ENCODE measurements at places on chromosomes 7 and 10.

GRCh38 chr7:826230-826917 lies 5.9 kb upstream of the SUN1 start:
- no peak for DNase-seq

- DNase-seq: no peak
These were observed 3.5 kb downstream of the DENND11 start for GRCh38 chr7:141698247-141699015.

- DNase-seq: peak; percentile 60
These were observed at the start of gene BAIAP2L1 for GRCh38 chr7:98400542-98401340. TSS of gene BAIAP2L1 (minus strand) at chr7:98401090. CDS start at chr7:98400852, 238 bp downstream.

- no peak for DNase-seq
These were observed 176.2 kb upstream of the ZMIZ1 start for GRCh38 chr10:78892338-78893176.

DNA sequence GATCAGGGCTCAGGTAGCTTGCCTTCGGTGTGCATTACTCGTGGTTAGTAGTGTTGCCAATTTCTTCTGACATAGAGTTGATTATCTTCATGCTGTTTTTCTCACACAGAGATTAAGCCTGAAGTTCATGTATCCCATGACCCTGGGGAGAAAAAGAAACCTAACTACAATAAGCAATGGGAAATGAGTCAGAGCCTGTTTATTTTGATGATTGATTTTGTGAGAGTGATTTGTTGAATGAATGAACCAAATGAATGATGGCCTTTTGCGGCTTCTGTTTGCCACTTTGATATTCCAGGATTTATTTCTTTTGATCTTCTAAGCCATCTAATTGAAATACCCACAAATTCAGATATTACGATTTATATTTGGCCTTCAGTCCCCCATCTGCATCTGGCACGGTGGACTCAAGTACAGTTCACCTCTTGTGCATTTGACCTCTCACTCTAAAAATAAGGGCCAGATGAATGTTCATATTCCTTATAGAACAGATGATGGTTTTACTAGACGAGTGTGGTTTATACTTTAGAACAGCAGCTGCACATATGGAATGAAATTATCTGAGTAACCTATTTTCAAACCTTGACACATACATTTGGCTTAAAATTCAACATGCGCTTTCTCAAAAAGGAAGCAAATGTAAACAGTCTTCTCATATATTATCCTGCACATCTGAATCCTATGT lies 110.7 kb downstream of the PLCE1 start:
- DNase-seq: no peak

DNA sequence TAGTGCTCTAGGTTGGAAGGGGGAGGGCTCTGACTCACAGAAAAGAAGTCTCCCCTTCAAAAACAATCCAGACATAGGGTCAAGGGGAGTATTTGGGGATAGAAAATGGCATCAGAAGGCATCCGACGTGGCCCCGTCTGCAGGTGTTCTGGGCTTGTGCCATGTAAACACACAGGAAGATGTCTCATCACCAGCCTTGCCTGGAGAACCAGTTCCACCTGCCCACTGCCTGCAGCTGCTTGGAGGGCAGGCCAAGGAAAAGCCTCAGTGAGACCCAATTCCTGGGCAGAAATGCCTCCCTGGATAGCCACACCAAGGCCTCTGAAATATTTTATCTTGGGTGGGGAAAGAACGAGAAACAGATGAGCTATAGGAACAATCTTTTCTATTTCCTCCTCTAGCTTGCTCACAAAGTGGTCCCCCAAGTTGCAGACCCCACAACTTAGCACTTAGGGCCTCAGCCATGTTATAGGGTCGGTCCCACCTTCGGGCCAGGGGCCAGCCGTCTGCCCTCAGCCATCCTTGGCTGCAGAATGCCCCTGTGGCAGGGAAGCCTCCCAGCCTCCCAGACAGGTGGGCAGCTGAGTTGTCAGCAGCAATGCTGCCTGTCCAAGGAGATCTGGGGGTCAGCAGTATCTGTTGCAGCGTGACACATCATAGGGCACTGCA lies 54.3 kb upstream of the ECHDC3 start:
- no peak for DNase-seq

DNA sequence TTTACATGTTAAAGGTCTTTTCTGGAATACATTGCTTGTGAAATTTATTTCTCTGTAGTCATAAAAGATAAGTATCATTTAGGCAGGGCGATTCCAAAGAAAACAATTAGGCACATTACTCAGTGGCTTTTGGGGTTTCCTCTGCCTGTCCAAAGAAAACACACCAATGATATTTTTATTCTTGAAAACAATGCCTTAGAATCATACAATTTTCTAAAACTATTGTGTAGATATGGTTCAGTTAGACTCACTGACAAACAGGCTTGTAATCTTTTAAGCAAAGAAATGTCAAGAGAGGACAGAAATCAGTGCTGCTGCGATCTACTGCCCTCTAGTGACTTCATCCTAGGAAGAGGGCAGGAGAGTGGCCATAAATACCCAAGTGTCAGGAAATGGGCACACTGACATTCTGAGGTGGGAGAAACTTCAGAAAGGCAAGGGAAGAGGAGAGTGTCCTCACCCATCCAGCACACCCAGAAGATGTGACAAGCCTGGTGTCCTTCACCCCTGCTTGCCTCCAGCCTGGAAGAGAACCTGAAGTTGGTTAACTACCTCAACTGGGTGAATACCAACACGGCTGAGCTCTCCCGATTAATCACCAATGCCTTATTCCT lies 120.5 kb downstream of the GALNT11 start:
- no peak for DNase-seq

GRCh38 chr7:111741811-111742240 lies 179.5 kb upstream of the IMMP2L start:
- DNase-seq: peak; percentile 5

GRCh38 chr10:62063795-62064472 lies 162.4 kb downstream of the ARID5B start:
- no peak for DNase-seq

DNA sequence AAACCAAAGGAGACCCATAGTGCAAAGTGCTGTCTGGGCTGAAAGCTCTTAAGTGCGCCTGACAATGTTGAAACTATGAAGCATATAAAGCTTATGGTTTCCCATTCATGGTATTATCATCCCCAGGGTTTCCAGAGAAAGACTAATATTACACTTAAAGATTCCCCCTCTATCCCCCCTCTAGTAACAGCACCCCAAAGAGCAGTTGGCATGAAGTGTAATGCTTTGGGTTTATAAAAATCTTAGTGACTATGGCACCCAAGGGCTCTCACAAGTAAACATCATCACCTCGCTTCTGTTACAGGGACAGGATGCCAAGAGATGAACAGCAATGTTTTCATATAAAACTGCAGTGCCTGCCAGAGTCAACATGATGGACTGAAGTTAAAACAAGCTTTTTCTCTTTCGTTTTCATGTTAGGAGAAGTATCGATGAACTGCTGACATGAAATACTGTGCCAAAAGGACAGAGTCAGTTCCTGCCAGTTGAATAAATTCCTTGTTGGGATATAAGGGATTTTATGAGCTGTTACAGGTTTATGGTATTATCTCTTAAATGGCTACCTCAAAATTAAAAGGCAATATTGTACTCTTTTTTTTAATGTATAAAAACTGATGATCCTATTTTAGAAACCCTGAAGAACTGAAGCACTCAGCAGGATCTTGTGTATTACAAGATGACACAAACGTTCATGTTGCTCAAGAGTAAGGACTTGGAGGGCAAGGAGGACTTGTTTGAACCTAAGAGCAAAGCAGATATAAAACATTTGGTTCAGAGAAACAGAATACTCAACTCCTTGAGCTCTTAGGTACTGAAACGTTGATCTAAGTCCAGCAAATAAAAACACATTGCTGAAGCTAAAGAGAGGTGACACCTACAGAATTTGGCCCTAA lies 203.7 kb upstream of the IMMP2L start:
- no peak for DNase-seq

DNA sequence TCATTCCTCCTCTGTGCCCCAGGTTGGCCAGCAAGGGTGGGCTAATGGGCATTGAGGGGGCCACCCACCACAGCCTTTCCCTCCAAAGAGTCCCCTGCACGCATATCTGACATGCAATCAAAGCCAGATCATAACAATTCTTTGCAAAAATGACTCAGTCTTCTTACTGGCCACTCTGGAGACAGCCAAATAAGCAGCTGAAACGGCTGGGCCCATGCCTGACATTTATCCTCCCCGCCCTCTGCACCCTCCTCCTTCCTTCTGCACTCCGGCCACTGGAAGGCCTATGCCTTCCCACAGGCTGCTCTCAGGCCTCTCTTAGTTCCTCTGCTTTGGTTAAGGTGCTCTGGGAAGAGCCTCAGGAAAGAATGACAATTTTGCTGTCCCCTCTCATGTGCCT lies 29.2 kb upstream of the NPFFR1 start:
- DNase-seq: no peak

GRCh38 chr10:31830887-31831286 lies 97.7 kb downstream of the ARHGAP12 start:
- no peak for DNase-seq

- DNase-seq: no peak
These were observed 84.6 kb downstream of the CACNB2 start for GRCh38 chr10:18224626-18225445.

DNA sequence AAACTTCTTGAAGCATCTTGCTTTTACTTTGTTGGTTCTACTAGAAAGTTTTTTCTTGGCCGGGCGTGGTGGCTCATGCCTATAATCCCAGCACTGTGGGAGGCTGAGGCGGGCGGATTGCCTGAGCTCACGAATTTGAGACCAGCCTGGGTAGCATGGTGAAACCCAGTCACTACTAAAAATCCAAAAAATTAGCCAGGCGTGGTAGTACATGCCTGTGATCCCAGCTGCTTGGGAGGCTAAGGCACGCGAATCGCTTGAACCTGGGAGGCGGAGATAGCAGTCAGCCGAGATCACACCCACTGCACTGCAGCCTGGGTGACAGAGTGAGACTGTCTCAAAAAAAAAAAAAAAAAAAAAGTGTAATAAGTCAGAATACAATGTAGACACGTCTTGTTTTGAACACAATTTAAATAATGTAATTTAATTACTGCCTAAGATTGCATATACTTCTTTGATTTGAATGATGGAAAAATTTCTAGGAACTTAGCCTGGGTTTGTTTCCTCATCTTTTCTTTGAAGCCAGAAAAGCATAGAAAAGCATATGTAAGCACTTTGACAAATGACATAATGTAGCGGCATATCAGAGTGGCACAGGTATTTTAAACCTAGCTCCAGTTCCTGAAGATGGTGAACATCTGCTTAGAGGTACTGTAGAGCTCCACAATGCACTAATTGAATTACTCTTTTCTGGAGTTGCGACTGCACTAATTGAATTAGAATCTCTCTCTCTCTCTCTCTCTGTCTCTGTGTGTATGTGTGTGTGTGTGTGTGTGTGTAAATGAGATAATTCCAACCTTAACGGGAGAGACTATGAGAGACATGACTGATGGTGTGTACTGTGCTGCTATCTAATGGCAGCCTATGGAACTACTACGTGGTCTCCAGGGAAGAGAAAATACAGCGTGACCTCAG lies 87.8 kb downstream of the BTRC start:
- DNase-seq: no peak

DNA sequence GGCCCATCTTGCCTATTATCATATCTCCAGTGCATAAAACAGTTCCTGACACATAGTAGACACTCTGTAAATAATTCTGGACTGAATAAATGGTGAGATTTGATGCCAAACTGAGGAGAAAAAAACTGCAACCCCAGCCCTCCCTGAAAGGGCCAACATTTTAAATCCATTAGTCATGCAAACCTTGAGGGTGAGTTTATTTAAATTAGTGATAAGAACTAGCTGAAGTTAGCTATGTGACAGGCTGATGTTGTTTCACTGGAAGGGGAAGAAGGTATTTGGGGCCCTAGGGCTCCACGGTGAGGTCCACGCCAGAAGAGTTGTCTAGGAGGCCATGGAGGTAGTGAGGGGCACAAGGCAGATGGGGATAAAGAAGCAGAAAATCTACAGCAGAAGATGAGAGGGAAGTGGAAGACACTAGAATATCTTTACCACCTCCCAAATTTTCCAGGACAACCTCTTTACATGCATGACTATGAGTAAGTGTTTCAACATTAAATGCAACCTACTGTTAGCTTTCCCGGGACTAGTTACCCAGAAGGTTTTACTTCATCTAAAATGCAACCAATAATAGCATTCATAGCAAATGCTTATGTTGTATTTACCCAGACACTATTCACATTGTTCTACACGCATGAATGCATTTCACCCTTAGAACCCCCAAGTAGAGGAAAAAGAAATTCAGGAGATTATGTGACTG lies 183.2 kb upstream of the LYZL1 start:
- DNase-seq: no peak
